Stimulated activated CD8-positive, alpha-beta memory T cell treated with anti-CD3 and anti-CD28 coated beads, Interleukin-4, amount 100 ng/mL, for 4 hours (primary cell): ENCODE measurements at places on chromosomes 2 and 18.

DNA sequence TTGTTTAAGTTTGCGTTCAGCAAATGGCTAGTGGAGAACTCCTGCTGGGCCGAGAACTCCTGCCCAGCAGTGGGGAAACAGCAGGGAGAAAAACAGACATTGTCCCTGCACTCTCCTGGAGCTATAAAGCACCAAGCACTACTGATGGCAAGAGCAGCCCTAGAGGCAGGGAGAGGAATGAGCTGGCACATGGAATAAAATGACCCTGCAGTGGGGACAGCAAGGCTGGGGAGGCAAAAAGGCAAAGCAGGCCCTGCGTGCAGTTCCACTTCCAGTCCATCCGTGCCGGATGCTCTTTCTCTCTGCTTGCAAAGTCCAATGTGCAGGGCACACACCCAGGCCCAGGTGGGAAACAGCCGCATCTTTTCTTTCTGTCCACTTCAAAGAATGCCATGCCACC, 415.5 kb downstream of the LRATD1 start:
- no peak for DNase-seq

- DNase-seq: no peak
These were observed 6.1 kb upstream of the FAM171B start for GRCh38 chr2:186687807-186688211.

DNA sequence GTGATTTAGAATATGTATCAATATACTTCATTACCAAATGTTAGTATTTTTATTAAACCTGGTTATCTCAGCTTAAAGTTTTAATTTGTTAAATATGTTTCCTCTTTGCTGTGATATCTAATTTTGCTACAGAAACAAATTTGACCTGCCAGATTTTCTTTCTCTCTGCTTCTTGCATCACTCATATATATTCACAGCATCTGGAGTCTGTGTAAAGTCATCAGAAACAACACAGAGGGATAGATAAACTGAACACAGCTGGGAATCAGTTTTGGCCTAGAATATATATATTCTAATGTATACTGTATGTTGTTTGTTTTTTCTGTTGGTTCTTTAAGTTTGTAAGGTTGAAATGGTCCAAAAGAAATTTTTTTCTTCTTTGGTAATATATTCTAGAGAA, 8.5 kb downstream of the PSMD14 start:
- no peak for DNase-seq

DNA sequence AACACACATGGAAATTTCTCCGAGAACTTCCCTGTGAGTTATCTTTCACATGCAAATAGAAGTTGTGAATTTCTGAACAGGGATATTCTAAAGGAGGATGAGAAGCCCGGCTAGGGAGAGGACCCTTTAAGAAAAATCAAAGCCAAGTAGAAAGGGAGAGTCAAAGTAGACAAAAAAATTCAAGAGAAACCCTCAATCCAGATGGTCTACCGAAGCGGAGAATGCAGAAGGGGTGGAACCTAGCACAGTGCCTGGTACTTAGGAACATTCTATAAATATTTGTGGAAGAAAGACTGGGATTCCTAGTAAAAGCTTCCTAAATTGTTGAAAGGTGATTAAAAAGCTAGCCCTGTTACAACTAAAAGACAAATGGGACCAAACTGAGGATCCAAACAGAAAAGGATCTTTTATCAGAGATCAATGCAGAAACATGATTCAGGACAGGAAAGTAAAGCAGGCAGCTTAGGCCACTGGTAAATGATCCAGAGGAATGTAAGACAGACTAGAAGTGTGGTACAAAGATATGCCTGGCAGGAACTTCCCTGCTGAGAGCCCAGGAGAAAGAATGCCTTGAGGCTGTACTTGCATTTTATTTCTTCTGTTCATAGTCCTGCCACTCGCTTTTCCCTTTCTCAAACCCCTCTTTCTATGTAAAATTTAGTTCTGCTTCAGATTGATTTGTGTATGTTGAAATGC, 19.5 kb upstream of the GLS start:
- DNase-seq: no peak

DNA sequence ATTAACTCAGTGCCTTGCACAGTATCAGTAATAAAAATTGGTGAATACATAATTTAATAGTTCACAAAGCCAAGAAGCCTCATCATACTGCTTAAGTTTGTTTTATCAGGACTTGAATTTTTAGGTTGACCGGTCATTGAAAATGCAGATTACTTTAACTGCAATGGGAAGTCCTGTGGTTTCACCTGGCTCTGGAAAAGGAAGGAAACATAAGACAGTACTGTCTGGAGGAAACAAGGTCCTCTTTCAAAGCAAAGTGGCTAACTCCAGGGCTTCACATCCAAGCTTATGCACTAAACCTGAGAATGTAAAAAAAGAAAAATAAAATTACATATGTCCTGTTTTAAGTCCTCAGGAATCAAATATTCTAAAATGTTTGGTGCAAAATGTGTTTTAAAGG, 119.7 kb downstream of the DLGAP1 start:
- no peak for DNase-seq

GRCh38 chr2:29459445-29460179, 344.4 kb downstream of the CLIP4 start:
- no peak for DNase-seq

- DNase-seq: no peak
These were observed 32.5 kb upstream of the KCNE4 start for GRCh38 chr2:223019390-223019930.

- no peak for DNase-seq
These were observed 47.8 kb downstream of the HK2 start for GRCh38 chr2:74881626-74882298.

GRCh38 chr2:73984922-73985307, 205 bp downstream of the TET3 start:
- peak; percentile 42 for DNase-seq

DNA sequence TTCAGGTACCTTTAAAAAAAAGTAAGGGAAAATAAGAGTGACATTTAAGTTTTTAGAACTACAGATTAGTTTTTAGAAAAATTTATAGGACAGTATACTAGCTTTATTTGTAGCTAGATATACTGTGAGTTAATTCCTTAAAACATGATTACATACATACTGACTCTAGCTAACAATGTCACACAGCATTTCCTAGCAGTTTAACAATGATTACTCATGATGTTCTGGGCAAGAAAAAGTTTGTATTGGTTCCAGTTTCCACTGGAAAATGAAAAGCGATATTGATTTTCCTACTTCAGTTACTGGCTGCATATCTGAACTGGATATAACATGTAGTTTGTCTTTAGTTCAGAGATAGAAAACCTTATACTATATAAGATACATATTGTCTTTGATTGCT, 19.4 kb downstream of the SLC39A6 start:
- no peak for DNase-seq

DNA sequence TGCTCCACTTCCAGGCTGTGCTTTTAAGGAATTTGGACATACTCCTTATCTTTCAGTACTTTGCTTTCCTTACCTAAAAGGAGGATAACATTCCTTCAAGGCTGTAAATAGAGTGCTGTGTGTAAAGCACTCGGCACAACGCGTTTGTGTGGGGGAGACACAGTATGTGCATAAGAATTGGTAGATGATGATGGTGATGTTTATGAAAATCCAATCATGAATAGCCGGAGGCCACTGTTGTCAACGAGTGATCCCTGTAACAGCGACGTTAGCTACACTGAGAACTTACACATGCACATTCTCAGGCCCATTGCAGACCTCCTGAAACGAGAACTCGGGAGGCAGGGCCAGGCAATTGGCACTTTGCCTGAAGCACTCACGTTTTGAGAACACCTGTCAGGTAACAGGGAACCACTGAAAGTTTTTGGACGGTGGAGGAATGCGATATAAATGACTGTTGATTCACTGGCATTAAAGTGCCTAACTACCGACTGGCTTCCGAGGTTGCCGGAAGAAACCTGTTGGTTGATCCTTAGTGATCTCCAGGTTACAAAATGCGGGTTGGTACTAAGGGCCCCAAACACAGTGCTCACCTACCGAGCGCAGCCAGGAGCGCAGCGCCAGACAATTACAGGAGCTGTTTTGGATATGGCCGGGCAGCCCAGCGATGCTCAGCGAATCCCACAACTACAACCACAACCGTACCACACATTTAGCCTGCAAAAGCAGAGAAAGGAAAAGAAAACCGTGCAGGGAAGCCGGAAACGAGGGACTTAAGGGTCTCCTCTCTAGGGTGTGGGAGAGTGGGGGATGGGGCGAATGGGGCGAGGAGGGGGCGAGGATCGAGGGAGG, 1.0 kb upstream of the MAP4K4 start:
- no peak for DNase-seq

- DNase-seq: no peak
These were observed 201.7 kb downstream of the ALK start for GRCh38 chr2:29719639-29720038.

DNA sequence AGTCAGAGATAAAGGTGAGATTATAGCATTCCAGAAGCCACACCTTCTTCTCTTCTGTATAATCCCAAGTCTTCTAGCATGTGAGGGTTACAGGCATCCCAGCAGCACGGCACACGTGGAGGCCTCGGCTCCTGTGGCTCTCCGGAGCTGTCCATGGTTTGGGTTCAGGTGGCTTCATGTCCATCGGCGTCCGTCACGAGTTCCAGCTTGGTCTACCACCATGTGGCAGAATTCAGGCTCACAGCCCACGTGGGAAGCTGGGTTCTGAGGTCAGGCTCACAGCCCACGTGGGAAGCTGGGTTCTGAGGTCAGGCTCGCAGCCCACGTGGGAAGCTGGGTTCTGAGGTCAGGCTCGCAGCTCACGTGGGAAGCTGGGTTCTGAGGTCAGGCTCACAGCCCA, 378.3 kb upstream of the SALL3 start:
- DNase-seq: no peak

GRCh38 chr2:146979746-146980145, 865.1 kb upstream of the ACVR2A start:
- DNase-seq: no peak

- no peak for DNase-seq
These were observed 32.5 kb upstream of the RMDN2 start for GRCh38 chr2:37892436-37893114.

DNA sequence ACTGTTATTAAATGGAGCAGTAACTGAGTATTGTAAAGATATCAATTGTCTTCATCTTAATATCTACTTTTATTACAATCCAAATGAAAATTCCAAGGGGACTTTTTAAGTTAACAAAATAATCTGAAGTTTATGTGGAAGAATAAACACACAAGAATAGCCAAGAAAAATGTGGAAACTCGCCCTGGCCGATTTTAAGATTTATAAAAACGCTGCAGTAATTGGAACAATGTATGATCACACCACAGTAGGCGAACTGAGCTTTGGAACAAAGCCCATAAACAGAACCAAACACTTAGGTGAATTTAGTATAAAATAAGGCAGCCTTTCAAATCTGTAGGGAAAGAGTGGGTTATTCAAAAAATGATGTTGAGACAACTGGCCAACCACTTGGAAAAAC, 96.3 kb downstream of the ANTXR1 start:
- no peak for DNase-seq

- no peak for DNase-seq
These were observed 461.9 kb downstream of the PTPRM start for GRCh38 chr18:8029061-8029460.

DNA sequence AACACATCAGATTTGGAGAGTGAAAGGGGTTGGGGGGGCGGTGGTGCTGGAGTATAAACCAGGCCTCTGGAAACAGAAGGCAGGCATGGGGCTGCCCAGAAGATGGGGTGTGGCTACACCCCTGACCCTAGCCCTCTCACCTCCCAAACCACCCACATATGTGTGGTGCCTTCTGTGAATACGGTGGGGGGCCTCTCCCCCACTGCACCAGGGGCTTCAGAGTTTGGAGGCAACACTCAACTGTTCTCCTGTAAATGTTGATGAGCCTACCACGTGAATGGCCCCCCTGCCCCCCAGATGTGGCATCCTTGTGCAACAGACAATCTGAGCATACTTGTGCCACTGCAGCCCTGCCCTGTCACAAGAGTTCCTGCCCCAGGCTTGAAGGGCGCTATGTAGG, 19.5 kb downstream of the FBXO41 start:
- DNase-seq: no peak

DNA sequence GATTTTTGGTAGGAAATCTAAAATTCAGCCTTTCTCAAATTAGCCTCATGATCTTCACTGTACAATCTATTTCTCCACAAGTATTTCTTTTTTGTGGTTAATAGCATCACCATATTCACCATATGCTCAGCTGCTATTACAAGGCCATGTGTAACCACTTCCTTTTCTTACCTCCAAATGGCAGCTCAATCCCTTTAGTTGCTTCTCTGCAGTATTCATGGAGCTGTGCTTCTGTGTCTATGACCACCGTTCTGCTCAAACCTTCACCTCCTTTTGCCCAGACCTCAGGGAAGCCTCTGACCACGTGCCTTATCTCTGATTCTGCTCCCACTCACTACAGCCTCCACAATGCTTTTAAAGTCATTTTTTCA, 126.7 kb upstream of the TMEM200C start:
- no peak for DNase-seq

GRCh38 chr2:147600646-147601045, 244.2 kb upstream of the ACVR2A start:
- no peak for DNase-seq

DNA sequence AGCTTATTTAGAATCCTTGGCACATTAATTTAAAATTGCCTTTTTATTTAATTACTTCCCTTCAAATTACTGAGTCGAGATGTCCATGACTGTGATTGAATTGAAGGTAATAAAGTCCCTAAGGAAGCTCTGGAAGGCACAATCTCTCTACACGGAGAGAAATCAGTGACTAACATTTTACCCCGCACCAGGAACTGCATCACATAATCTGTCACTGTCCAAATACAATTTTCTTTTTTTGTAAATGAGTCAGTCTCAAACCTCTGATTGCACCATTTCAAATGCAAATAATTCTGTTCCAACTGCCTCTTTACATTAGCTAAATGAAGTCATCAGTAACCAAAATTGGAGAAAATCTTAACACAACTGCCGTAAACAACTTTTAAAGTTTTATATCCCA, 311.9 kb downstream of the CCDC178 start:
- no peak for DNase-seq

DNA sequence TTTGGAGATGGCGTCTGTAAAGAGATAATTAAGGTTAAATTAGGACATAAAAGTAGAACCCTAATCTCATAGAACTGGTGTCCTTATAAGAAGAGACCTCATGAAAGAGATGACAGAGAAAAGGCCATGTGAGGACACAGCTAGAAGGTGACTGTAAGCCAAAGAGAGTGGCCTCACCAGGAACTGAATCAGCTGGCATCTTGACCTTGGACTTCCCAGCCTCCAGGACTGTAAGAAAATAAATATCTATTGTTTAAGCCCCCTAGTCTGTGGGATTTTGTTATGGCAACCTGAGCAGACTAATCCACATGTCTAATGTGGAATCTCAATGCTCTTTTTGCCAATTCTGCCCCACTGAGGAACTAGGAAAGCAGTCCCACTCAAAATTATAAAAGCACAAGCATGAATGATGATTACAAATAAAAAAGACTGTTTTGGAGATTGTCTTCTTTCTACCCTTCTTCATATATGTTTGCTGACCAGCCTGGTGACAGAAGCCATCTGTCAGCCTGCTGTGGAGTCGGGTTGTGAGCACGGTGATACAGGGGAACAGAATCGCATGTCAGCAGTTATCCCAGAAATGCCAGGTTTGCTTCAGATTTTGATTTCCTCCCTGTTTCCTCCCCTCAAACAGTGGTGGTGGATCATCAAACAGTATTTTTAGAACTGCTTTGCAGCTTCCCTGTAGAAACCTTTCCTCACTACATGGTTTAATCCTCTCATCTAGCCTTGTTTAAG, 54.2 kb downstream of the INPP4A start:
- no peak for DNase-seq

- no peak for DNase-seq
These were observed 47.5 kb downstream of the KCNIP3 start for GRCh38 chr2:95344656-95345055.
